ENCODE measurements at places on chromosomes 13 and 19.

GRCh38 chr13:104683789-104684188 lies 1617.6 kb upstream of the SLC10A2 start:
- DNase-seq: no peak

- DNase-seq: no peak
Observed at GRCh38 chr13:40352802-40353562, 313.5 kb downstream of the FOXO1 start.

- DNase-seq: no peak
Observed at GRCh38 chr19:44985445-44985844, 15.8 kb upstream of the RELB start.

GRCh38 chr19:47339196-47339880 lies 7.4 kb downstream of the C5AR2 start:
- no peak for DNase-seq

All from T-helper 2 cell (primary cell).